Muscle of leg (tissue), 16 donors: ENCODE measurements at places on chromosomes 3 and 15.

DNA sequence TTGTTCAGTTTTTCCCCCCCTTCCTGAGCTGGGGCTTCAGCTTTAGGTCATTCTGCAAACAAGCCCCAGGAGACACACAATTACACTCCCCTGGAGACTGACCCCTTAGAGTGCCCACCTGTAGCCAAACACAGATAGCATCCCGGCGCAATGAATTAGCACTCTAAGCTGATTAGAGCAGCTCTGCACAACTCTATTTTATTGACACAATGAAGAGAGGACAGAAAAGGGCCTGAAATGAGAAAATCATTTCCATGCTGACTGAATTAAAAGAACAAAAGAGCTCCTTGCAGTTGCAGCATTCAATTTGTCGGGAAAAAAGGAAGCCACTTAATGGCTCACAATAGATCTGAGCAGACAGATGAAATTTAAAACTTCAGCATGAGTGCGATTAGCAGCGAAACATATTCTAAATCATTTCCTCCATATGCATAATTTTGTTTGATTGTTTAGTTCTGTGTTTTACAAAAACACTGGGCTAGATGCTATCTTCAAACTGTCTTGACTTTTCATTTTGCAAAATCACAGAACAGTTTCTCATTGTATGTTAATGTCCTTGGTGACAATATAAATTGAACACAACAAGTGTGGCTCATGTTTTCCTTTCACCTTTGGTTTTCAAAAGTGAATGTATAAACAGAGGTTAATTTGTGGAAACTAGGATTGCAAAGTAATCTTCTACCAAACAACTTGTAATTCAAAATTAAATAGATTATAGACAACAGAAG lies 308.6 kb downstream of the MECOM start:
- DNase-seq, result no peak

- DNase-seq, result peak; percentile 40
These were observed 27.4 kb upstream of the SNTN start for GRCh38 chr3:63624941-63625560.

GRCh38 chr3:40862946-40863345 lies 336.4 kb upstream of the CTNNB1 start:
- no peak for DNase-seq

DNA sequence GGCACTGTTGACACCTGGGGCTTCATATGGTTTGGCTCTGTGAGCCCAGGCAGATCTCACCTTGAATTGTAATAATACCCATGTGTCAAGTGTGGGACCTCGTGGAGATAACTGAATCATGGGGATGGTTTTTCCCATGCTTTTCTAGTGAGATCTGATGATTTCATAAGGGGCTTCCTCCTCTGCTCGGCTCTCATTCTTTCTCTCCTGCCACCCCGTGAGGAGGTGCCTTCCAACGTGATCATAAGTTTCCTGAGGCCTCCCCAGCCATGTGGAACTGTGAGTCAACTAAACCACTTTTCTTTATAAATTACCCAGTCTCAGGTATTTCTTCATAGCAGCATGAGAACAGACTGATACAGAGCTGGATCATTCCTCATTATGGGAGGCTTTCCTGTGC lies 655.9 kb upstream of the ADAMTS9 start:
- no peak for DNase-seq

- DNase-seq, result no peak
These were observed 18.5 kb downstream of the SLC6A20 start for GRCh38 chr3:45777746-45778386.

GRCh38 chr3:56975567-56975966 lies 84.9 kb upstream of the SPATA12 start:
- peak; percentile 90 for DNase-seq

DNA sequence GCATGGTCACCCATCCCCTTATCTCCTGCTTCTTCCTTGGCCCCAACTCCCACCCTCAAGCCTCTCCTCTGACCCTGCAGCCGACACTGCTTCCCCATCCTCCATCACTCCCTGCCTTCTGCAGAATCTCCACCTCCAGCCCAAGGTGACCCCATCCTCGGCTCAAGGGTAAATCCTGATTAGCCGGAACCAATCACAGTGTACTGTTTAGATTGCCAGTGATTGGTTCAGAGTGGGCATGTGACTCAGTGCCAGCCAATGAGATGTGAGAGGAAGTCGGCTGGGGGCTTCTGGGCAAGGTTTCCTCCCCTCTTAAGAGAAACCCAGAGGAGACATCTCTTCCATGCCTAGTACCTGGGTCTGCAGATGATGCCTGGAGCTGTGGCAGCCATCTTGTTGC lies 10.3 kb downstream of the CACNA2D2 start:
- no peak for DNase-seq

GRCh38 chr3:183008303-183008702 lies 28.0 kb upstream of the DCUN1D1 start:
- DNase-seq, result no peak

GRCh38 chr3:194689493-194689944 lies 3.8 kb downstream of the FAM43A start:
- DNase-seq, result peak; percentile 93

DNA sequence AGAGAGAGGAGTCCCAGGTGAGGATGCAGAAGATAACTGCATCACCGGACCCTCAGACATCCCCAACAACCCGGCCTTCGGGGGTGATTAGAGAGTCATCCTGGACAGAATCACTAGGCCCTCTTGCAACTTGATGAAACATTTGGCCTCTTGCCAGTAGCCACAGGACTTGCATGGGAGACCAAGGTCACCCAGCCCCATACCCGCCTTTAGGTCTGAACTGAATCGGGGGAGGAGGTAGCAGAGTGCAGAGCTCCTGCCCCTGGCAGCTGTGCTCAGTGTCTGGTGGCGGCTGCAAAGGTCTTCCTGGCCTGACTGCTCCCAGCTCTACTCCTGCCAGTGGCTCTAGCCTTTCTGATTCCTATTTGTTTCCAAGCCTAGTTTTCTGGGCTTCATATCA lies 12.4 kb downstream of the PIF1 start:
- DNase-seq, result peak; percentile 29

DNA sequence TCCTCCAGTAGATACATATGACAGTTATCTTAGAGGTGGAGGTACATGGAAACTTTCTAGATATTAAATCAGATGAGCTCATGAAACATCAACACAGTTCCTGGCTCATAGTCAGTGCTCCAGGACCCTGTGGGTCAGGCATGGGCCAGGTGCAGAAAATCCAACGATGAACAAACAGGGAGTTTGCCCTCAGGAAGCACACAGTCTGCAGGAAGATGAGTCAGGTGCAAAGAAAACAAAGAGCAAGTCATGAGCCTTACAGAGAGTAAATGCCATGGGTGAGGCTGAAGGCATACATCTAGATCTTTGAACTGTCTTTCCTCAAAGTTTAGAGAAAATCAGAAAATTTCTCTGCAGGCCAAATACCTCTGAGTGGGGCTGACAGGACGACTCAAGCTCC lies 184.2 kb upstream of the TPM1 start:
- DNase-seq, result no peak

DNA sequence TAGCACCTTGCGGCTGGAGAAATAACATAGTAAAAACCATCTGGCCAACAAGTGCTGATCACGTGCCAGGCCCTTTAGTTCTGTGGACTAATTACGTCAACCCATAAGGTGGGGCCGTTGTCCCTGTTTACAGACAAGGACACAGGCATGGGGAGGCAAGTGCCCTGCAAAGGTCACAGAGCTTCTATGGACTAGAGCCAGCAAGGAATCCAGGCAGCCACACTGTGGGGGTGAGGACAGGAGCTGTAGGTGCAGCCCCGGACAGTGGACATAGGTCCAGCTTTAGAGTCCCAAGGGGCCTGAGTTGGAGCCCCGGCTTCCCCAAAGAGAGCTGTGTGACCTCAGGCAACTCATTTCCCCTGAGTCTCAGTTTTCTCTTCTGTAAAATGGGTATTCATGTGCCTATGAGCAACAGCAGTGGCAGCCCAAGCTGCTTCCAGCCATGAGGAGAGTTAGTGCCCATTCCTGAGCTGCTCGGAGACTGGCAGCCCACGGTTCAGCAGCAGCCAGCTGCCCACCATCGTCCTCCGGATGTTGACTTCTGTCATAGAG lies 13.9 kb downstream of the CHST13 start:
- no peak for DNase-seq

GRCh38 chr3:157204880-157205279 lies 44.9 kb upstream of the CCNL1 start:
- DNase-seq, result no peak

- DNase-seq, result no peak
These were observed 116.3 kb upstream of the ARPP21 start for GRCh38 chr3:35523074-35523473.

DNA sequence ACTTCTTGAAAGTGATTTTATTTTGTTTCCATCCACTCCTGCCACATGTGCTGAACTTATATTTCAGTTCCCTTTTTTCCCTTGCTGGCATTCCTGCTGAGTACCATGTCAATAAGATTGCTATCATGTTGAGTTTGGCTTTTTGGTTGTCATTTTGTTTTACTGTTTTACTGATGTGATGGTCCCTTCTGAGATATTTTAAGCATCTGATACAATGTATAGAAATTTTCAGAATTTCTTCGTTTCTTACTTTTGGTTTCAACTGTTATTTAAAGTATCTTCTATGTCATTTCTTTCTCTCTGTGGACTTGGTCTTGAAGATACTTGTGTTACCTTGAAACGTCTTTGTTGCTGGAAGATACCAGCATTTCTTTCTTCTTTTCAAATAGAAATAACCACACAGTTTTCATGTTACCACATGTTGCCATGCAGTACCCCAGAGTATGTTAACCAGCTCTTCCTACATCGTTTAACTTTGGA lies 14.1 kb downstream of the SIDT1 start:
- peak; percentile 42 for DNase-seq

- DNase-seq, result peak; percentile 93
These were observed 127.0 kb upstream of the ICE2 start for GRCh38 chr15:60605879-60606307.

- DNase-seq, result no peak
These were observed 40.0 kb upstream of the FAM3D start for GRCh38 chr3:58706395-58707167.
